ENCODE measurements at places on chromosomes 2 and 18. TPM values are rescaled to one million over a fixed set of nuclear protein-coding genes. Genes with fewer than 3 reads are reported as not detected.

- DNase-seq, result no peak
These were observed 4.8 kb downstream of the CACNB4 start for GRCh38 chr2:152094014-152094413.

CNDP1 gene
- total RNA-seq, result 1.0 TPM

DNA sequence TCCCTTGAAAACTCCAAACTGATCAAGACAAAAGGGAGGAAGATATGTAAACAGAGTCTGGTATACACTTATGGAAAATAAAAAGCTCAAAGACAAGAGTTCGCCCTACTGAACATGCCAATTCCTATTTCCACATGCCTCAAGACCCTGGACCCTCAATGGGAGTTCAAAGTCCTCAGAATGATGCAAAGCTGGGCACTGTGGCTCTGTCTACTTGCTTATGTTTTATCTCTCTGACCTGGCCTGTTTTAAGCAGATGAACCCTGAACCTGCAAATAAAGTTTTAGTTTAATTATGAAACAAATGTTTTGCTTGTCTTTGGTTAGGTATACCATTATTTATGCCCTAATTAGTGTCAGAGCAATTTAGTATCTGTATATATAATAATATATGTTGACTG, 22.6 kb downstream of the NR4A2 start:
- no peak for DNase-seq

ALPI gene
- not detected for total RNA-seq

DNA sequence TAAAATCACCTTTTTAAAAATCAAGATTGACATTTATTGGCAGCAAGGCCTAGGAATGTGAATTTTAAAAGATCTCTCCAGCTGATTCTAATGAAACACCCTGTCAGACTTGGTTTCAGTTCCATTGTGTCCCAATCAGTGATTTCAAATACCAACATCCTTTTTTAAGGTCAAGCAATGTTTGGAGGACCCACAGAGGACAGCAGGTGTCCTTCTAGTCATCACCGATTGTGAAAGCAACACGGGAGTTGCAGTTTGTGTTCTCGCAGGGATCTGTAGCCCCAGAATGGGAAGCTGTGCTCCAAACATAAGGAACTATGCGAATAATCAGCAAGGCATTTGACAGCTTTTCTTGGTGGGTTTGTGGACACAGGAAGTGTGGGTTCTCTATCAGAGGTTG, 4.5 kb upstream of the KIDINS220 start:
- DNase-seq, result no peak

MERTK gene
- 10.6 TPM for total RNA-seq

ELOA2 gene
- total RNA-seq, result not detected

LYPD1 gene
- total RNA-seq, result not detected

ZFP36L2 gene
- 18.2 TPM for total RNA-seq

All from uterus (tissue), 4 donors.